ENCODE measurements at places on chromosomes 16 and 17.

DNA sequence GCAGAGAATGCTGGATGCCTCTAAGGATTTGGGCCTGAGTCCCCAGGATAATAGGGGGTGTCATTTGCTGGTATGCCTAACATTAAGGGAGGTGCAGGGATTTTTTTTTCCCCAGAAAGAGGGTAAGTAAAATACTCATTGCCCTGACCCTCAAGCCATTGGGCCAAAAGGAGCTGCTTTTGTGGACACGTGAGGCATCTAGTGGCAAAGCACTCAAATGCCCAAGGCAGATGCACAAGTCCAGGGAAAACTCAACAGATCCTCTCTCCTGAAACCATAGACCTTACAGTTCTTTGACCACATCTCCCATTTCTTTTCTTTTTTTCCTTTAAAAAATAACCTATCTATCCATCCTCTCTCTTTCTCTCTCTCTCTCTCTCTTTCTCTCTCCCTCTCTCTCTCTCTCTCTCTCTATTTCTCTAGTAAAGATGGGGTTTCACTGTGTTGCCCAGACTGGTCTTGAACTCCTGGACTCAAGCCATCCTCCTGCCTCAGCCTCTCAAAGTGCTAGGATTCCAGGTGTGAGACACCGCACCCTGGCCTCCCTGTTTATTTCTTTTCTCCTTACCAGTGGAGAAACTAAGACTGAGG lies 11.8 kb downstream of the IRX5 start:
- no peak for DNase-seq

GRCh38 chr17:11557727-11558452 lies 40.4 kb upstream of the DNAH9 start:
- no peak for DNase-seq

GRCh38 chr17:80372456-80372855 lies 42.5 kb upstream of the ENDOV start:
- no peak for DNase-seq

DNA sequence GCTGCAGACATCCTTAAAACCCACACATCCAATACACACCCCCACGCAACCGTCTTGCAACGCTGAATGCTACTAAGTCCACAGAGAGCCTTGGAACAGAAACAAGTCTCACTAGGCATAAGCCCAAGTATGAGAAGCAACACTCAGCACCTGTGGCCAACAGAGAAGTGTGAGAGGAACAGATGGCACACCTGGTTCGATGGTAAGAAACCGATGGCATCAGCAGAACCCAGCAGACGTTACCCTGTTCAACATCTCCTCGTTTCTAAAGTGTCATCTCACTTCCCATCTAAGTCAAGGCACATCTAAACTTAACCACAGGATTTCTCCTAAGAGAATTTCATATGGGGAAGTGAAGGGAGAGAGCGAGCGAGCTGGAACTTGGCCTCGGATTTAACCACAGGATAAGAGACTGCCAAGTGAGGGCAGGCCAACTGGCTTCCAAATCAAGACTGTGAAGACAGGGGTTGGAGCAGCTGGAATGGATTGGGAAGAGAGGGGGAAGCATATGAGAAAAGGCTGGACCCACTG lies 41.0 kb downstream of the NXPH3 start:
- DNase-seq: no peak

GRCh38 chr17:71601894-71602504 lies 518.8 kb upstream of the SOX9 start:
- DNase-seq: no peak

All from left renal cortex interstitium (tissue), 4 donors.